ENCODE measurements at places on chromosomes 3 and 15.

- DNase-seq: peak; percentile 8
Measured at GRCh38 chr3:141228395-141228794, 3.2 kb upstream of the PXYLP1 start.

DNA sequence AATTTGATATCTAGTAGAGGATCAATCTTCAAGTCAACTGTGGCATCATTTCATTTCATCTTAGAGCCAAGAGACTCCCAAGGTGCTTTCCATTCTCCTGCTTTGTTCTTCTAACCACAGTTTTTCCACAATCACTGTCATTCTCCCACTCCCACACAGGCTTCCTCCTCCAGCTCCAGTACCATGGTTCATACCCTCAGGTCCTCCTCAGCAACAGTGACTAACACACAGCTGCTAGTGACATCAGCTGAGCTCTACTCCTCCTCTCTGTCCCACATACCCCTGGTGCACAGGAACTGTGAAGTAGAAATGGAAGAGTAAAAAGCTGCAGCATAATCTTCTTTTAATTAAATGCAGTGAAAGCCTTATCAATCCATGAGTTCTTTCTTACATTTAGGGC is 200.2 kb upstream of the DPH6 start:
- no peak for DNase-seq

DNA sequence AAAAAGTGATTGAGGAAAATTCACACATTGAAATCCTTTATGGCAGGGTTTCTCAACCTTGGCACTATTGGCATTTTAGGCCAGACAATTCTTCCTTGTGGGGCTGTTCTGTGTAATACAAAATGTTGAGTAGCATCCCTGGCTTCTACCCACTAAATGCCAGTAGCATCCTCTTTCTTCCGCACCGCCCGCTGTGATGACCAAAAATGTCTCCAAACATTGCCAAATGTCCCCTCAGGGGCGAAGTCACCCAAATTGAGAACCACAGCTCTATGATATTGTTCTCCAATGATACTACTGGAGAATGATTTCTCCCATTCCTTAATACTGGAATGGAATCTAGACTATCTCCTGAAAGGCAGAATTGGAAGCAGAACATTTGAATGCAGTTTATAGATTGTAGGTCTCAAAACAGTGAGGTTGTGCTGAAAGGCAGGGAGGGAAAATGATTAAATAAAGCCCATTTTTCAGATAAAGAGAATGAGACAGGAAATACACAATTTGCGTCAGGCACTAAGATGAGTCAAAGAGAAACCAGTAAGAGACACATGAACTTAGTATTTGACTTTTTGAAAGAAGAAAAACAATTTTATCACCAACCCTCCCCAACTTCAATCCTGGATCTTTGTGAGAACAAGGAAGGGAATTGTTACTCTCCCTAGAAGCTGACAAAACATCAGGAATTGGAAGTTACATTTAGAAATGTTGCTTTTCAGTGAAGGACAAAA is 101.6 kb upstream of the TNIK start:
- DNase-seq: no peak

DNA sequence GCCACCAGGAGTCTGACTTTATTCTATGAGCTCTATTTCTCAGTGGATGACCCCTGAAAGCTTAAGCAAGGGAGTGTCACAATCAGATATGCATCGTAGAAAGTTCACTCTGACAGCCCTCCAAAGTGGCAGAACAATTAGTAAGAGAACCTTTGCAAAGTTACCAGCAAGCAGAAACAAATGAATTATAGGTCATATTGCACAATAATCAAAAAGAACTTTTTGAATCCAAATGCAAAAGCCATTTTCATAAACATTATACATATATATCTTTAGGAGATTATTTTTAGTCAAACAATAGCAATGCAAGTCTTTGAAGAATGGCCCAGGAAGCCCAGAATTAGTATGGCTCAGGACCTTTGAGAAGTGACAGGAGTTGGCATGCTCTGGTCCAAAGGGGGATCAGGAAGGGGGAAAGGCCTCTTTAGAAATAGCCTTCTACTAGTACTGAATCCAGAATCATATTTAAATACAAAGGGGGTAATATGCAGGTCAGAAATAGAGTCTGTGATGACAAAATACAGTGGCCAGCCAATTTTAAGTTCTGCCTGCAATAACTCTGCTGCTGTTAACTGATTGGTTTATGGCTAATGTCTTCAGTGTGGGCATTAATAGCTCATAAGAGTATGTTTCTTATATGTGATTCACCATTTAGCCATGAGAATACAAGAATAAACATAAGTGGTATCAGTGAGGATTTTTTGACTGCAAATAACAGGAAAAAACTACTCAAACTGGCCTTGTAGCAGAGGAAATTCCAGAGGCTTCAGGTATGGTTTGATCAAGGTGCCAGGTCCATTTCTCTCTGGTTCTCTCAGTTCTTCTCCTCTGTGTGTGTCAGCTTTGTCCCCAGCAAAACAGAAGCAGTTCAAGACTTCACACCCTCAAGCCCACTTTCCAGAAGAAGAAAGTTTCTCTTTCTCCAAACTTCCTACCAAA is 17.0 kb upstream of the ITGB5 start:
- DNase-seq: no peak

- DNase-seq: no peak
Measured at GRCh38 chr3:101970905-101971304, 121.6 kb downstream of the NFKBIZ start.

- DNase-seq: no peak
Measured at GRCh38 chr3:15649858-15650257, 48.3 kb downstream of the BTD start.

DNA sequence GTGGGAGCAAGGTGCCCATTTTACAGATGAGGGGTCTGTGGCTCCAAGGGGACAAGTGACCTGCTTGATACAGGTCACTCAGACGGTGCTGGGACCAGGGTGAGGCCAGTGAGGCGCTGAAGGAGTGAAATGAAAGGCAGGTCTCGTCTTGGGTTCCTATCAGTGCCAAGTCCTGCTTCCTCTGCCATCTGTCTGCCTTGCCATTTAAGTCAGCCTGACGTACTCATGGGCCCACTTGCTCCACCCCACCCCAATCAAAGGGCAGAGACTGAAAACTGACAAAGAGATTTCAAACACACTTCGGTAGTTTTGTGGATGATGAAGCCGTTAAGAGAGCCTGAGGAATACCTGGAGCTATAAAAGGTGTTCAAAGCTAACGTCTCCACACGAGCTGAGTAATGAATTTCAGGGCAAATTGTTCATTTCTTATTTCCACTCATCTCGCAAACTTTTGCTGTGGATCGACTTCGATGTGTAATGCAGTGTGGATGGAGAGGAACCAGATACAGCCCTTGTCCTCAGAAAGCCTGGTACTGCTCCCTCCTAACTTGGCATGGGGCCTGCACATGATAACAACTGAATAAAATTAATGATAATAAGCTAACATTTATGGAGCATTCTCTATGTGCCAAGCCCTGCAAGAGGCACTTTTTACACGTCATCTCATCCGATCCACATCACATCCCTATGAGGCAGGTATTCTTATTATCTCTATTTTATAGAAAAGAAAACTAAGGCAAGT is 36.6 kb downstream of the ATP2B2 start:
- no peak for DNase-seq

DNA sequence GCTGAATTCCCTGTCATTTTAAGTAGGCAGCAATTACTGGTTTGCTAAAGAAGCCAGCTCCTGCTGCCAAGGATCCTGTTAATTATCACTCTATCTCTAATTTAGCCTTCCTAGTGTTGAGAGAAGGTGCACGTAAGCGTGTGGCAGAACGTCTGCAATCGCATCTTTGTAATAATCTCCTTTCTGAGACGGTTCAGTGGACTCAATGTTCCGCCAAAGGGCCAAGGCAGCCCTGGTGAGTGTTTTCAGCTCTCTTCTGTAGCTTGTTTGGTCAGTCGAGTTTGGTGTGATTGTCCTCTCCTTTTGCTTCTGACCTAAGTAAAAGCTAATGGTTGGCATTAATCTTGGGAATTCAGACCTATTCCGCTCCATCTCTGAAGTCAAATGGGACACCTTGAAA is 24.2 kb downstream of the MITF start:
- no peak for DNase-seq

- DNase-seq: no peak
Measured at GRCh38 chr15:89226359-89227221, 5.2 kb upstream of the RLBP1 start.

- no peak for DNase-seq
Measured at GRCh38 chr3:146249921-146250320, 984 bp downstream of the PLSCR4 start.

GRCh38 chr3:160136421-160136820 is 88.8 kb upstream of the C3orf80 start:
- DNase-seq: no peak

DNA sequence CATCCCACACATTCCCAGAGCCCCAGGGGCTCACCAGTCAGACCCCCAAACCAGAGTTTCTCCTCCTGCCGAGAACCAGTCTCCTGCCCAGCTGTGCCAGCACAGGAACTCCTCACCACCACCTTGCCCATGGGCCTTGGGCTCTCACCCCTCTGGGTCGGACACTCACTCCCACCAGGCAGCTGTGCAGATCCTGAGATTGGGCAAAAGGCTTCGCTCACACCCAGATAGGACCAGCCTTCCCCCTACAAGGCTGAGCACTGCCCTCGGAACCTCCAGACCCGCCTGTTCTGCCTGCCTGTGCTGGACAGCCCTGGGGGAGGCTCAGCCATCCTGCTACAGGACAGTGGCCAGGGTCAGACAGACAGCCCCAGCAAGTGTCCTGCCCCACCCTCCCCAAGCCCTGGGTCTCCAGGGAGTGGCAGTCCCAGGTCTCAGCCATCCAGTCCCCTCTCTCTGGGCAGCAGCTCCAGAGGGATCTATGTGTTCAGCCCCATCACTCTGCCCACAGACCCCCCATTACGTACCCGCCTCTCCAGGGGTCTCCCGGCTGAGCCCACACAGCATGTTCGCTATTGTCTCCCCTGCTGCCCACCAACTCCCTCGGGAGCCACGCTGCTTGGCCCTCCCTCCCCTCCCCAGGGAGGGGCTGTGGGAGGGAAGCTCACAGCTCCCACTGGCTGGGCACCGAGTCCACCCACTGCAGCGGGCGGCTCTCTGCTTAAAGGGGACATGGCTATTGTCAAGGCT is at the start of gene GRIP2:
TSS of gene GRIP2 (minus strand) at position 601 of the 750 bp plus-strand sequence. CDS start at position 567, 34 bp downstream.
- peak; percentile 21 for DNase-seq

GRCh38 chr3:51986010-51986947 is 2.9 kb downstream of the ACY1 start:
- DNase-seq: no peak

DNA sequence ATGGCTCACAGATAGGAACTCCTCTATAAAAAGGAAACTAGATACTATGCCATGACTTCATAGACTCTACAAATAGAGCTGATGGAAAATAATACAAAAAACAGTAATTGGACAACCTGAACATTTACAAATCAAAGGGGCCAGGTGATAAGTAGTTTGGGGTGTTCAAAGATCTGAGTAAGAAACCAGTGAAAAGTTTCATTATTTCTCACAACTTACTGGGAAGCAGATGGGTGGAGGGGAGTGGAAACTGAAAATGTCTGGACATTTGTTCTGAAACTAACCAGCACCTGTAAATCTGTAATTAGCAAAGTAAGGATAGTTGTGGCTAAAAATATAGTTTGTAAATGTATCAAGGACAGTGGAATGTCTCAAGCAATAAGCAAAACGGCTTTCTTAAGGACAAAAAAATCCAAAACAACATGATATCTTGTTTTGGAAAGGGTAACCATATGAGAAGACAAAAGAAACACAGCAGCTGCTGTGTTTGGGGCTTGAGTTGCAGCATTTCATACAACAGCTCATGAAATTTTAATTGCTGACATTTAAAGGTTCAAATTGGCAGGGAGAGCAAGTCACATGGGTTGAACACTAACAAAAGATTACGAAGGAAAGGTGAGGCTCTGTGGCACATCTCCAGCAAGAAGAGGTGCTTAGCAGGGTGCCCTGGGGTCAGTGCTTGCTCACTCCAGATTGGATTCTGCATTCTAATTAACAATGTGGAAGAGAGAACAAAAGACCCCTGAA is 26.8 kb upstream of the THBS1 start:
- no peak for DNase-seq

GRCh38 chr3:25007974-25008658 is 419.9 kb upstream of the RARB start:
- DNase-seq: no peak

GRCh38 chr3:51968170-51968775 is 1.0 kb upstream of the PCBP4 start:
- DNase-seq: peak; percentile 99

DNA sequence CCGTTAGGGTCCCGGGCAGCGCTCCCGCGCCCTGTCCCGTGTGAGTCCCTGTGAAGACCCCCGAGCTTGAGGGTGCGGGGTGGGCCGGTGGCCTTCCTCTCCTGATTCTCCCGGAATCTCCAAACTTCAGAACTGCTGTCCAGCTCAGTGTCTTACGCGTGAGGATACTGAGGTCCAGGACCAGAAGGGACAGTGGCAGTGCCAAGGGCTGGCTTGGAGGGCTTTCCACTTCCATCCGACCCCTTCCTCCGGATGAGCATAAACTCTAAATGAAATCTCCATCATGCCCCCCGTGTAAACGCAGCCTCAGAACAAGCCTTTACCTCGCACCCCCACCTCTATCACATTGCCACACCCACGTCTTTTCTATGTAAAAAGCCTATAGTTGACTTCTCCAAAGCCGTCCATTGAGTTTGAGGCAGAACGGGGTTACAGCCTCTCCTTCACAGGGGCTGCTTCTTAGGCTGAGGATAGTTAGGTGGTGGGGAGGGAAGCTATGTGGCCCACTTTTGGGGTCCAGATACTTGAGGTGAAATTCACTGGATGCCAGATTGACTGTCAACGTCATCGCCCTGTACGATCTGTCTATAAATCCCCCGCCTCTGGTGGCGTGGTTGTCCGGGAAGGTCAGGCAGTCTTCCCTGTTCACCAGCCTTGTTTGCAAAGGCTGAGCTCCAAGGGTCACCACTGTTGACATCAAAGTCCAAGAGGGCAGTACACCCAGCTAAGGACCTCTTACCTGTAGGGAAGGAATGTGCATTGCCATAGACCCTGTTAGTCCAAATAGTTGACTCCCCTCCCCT is 1.1 kb downstream of the EDEM1 start:
- peak; percentile 49 for DNase-seq

Data from NCI-H82 (cell line).